ENCODE measurements at places on chromosomes 2 and 18.

GRCh38 chr18:1779587-1779986, 791.7 kb downstream of the METTL4 start:
- no peak for DNase-seq

DNA sequence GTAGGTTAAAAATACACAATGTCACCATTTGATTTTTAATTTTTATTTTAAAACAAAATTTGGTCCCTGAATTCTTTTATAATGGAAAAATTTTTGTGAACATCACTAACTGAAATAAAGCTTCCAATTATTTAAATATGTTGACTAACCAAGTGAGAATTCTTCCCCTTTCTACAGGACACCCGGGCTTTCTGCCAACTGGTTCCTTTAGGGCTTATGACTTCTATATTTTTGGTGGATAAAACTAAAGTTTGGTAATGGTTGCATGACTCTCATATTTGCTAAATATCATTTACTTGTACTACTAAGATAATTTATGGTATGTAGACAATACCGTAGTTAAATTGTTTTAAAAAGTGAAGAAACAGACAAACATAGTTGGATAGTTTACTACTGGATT, 291.0 kb upstream of the DOK6 start:
- DNase-seq, result no peak

DNA sequence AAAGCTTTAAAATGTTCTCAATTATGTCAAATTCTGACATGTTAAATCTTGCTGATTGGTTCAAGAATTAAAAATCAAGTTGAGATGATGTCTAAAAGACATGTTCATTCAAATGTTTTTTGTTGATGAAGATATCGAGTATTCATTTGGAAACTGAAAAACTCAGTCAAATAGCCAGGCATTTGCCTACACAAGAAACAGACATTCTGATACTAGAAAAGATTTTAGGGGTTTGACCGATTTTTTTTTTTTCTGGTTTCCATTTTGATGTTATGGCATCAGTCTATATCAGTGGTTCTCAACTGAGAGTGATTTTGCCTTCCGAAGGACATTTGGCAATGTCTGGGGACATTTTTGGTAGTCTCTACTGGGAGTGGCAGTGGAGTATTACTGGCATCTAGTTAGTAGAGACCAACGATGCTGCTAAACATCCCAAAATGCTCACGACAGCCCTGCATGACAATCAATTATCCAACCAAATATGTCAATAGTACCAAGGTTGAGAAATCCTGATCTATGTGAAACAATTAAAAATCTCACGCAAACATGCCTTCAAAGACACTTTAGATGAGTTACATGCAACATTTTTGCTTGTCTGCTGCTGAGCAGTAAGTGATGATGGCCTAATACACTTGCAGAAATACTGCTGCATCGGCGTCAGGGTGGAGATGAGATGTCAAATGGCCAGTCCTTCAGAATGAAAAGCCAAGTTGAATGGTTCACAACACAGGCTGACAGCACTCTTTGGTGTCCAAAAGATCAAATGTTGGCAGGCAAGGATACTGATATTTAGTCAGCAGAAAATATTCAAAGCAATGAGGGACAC, 12.5 kb downstream of the RASGRP3 start:
- no peak for DNase-seq

- no peak for DNase-seq
These were observed 60.1 kb downstream of the SPIRE1 start for GRCh38 chr18:12597760-12598159.

- DNase-seq, result no peak
These were observed 13.6 kb upstream of the IRS1 start for GRCh38 chr2:226813148-226813701.

- DNase-seq, result no peak
These were observed 33.6 kb downstream of the PLEKHA3 start for GRCh38 chr2:178513876-178514275.

DNA sequence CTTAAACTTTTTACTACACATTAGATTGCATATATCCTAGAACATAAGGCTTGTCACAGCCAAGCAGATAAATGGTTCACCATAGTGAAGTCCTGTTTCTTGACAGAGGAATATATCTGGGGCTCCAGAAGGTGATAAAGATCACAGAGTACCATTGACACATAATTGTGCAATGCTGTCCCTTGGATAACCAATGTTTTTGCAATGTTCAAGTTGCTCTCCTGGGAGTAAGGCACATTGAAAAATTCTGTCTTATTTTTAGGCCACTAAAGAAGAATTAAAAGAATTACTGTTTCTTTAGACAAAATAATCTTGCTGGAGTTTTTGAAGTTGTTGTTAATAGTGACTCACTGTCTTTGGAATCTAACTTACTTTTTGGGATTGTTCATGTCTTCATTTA, 1132.8 kb downstream of the LRP1B start:
- DNase-seq, result no peak

DNA sequence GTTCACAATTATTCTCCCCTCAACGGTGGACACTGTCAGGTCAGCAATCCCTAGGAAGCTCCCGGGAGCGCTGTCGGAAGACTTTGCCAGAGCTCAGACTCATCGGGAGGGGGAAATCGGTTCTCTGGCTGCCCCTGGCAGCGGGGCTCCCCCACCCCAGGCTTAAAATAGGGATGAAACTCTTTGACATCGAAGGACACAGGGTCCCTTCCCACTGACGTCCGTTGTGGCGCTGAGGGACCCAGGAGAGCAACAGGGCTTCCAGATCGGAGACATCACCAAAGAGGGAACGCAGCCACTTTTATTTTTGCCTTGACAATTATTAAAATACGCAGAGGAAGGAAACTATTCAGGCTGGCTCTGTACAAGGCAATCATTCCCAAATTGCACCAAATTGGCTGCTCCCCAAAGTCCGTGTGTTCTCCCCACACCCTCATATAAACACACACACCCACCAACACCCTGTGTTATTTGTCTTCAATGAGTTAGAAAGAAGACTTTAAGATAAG, 249.0 kb downstream of the CDH20 start:
- no peak for DNase-seq

DNA sequence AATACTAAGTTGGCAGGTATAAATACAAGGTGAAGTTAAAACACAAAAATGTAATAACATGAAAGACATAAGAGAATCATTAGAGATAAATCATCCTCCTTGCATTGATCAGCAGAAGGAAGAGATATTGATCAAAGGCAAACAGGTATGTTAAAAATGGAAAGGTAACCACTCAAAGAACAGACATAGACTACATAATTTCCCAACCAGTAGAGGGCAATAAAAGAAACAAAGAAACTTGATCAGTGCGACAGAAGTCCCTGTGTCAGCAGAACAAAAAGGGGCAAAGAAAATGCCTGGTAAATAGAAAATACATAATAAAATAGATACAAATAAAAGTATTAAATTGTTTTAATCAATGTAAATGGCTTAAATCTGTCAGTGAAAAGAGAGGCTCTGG, 53.6 kb downstream of the FAM228A start:
- DNase-seq, result no peak

DNA sequence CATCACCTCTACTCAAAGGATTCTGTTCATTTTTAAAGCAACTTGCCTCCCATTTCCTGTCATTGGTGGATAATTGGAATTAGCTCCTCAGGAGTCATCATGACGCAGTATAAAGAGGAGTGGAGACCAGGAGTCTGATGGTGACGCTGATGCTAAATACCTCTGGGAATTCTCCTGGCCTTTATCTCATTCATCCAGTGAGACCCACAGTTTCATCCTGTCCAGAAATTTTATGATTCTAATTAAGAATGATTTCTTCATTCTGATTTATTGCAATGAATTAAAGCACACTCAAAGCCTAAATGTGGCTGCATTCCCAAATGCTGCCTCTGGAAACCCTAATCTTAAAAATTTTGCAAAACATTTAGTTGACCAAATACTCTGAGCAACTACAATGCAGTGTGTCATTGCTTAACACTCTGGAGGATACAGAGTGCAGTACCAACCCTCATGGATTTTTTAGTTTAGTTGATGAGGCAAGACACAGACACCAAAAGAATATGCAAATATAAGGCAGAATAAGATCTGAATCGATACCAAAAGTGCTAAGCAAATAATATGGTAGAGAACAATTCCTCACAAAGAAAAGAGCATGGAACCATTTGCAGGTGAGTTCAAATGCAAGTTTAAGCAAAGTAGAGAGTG, 236.2 kb downstream of the ETAA1 start:
- DNase-seq, result no peak

DNA sequence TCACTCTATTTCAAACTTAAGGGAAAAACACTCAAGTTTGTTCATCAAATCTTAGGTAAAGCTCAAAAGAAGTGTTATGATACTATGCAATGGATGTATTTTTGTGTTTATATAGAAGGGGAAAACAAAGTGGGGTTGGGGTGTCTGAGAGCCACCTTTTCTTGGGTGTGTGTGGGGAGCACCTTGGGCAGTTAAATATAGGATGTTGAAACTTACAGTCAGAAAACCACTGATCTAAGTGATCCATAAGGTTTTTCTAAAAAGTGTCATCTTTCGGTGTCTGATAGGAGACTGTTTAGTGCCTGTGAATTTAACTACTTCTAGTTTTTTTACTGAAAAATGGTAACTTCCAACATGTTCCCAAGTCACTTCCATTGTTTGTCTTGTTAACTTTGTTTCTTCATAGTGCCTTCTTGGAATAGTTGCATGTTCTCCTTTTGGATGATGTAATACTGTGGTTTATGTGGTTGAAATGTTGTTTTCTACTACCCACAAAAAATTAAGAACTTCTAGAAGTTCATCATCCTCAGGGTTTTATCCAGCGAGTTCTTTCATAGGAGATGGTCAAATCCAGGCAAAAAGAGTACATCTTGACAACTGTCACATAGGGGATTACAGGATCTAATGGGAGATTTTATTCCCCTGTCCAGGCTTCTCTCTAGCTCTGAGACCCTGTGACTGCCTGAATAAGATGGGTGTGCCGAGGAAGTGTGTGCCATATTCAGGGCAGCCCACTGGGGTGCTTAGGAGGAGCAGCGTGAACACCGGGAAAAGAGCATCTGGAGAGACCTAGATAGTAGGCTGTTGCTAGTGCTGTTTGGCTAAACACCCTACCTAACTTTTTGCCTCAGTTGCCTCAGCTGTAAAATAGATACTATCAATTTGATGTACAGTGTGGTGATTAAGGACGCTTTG, 46.2 kb downstream of the CAB39 start:
- no peak for DNase-seq

DNA sequence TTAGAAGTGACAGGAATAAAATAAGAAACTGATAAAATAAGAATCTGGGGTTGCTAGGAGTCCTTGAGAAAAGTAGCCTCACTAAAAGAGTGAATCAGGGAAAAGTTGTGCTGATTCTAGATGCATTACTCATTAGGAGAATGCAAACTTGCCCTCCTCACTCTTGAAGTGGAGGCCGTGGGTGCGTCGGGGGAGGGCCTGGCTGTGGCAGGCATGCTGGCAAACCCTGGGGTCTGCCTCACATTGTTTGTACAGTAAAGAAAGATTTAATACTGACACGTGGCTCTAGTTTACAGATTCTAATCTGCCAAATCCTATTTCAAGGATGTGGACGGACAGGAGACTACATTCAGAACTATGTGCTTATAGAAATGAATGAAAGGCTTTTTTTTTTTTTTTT, 41.9 kb downstream of the TANC1 start:
- DNase-seq, result no peak

GRCh38 chr2:182733572-182733971, 17.5 kb downstream of the DNAJC10 start:
- no peak for DNase-seq

- no peak for DNase-seq
These were observed 23.5 kb downstream of the ELP2 start for GRCh38 chr18:36153203-36153602.

GRCh38 chr18:63882333-63883141, 5.0 kb upstream of the SERPINB2 start:
- no peak for DNase-seq

DNA sequence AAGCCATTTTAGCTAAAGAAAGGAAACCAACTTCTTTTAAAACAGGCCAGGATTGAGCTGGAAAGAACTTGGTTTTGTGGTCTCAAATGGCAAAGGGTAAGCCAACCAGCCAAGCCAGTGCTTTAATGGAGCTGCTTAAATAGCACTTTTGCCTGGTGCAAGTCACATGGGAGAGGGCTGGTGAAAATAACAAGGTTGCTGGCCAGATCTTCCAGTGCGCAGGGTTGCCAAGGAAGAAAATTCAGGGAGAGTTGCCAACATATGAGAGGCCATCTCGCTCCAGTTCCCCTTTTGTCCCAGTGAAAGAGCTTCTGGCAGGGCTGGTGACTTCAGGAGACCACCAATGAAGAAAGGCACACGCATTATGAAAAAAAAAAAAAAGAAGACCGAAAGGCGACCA, 57.3 kb downstream of the IRS1 start:
- DNase-seq, result no peak

DNA sequence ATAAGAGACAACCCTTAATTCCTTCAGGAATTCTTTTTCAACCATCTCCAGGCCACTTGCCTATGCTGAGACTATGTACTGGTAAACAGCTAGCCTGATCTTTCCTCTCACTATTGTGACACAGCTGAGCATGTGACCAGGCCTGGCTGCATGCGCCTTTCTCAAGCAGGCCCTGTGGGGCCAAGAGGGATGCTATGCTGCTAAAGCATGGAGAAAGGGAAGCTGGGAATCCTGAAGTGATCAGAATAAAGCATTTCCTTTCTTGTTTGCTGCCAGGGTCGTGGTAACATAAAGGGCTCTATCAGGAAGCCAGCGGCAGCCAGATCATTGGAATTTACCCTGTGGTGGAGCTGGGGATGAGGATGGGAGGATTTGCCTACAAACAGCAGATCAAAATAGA, 29.8 kb upstream of the LCLAT1 start:
- no peak for DNase-seq

- DNase-seq, result no peak
These were observed 28.2 kb upstream of the CHRNA1 start for GRCh38 chr2:174792309-174793025.

DNA sequence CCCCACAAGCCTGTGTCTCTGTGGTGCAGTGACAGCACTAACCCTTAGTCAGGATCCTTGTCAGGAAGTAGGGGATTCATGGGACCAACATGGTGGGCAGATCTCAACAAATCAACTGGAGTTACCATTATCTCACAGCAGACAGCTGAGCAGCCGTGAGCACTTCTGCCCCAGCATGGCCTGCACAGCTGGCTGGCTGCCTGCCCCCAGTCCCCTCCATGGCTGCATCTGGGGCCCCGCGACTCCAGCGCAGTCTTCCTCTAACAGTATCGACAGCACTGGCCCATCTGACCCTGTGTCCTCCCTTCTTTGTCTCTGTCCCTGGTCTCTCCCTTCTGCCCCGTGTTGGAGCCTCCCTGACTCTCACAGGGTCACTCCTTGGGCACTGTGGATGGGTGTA, 4.7 kb upstream of the ADCY3 start:
- no peak for DNase-seq

GRCh38 chr18:80107426-80107825, 1.6 kb upstream of the ADNP2 start:
- no peak for DNase-seq
